Cardiac ventricle fibroblast (primary cell): ENCODE measurements at places on chromosomes 4 and X. TPM values are rescaled to one million over a fixed set of nuclear protein-coding genes. Genes with fewer than 3 reads are reported as not detected.

The CXCL3 gene
- total RNA-seq: 3.2 and 5.4 TPM in 2 replicates

The BBS12 gene
- 3.3 and 4.5 TPM in 2 replicates for total RNA-seq

The SSX4B gene
- total RNA-seq: not detected in 2 replicates

The MAGEA2B gene
- not detected in 2 replicates for total RNA-seq

The TMLHE gene
- 8.3 and 8.9 TPM in 2 replicates for total RNA-seq

The SSX1 gene
- not detected in 2 replicates for total RNA-seq

The HSFX3 gene
- total RNA-seq: not detected in 2 replicates

The NOX1 gene
- total RNA-seq: not detected in 2 replicates
